Eye (tissue), 1 donor: ENCODE measurements at places on chromosomes 2 and 18.

- no peak for DNase-seq
Measured at GRCh38 chr2:131044075-131044756, 49.0 kb downstream of the FAM168B start.

DNA sequence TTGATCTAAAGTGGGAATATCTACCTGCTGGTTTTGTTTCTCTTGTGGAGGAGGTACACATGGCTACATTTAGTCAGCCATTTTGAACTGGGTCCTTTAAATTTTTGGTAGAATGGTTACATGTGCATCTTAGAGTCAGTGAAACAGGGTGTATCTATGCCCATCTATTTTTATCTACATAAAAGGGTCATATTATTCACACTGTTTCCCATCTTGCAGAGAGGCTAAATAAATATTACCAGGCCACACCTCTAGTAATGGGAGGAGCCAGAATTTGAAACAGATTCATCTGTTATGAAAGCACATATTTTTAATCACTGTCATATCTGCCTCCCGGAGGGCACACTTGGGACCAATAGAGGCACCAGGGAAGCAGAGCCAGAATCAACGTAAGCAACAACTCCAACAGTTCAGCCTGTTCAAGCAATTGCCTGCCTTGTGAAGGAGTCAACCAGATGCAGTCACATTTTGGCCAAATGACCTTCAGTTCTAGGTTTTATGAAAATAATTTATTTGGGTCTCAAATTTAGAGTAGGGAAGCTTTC, 376.8 kb downstream of the TSN start:
- DNase-seq = no peak

DNA sequence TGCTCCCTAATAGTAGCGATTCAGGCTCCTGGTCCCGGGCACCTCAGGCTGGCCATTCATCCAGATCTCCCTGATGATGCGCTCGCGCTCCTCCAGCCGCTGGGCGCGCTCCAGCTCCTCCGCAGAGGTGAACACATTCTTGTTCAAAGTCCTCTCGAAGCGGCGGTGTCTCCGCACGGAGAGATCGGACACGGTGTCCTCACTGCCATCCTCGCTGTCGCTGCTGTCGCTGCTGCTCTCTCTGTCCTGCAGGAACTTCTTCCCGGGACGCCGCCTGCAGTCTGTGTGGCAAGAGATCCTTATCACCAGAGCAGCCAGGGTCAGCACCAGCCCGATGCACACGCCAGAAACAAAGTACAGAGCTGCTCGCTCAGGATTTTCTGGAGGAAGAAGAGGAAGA, 67.5 kb downstream of the EVA1A start:
- DNase-seq = no peak

DNA sequence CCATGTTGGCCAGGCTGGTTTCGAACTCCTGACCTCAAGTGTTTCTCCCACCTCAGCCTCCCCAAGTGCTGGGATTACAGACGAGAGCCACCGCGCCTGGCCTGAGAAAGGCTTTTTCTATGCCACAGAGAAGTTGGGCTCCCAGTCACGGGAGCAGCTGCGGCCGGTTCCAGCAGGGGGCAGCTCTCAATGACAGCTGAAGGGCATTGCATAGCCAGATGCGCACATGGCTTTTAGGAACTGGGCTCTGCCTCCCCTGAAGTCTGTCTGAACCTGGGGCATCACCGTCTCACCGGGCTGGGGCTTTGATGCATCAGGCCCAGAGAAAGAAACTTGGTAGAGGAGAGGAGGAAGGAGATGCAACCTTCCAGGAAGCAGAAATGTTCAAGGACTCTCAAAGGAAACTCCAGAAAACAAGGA, 84.2 kb upstream of the LAPTM4A start:
- DNase-seq = peak; percentile 85

DNA sequence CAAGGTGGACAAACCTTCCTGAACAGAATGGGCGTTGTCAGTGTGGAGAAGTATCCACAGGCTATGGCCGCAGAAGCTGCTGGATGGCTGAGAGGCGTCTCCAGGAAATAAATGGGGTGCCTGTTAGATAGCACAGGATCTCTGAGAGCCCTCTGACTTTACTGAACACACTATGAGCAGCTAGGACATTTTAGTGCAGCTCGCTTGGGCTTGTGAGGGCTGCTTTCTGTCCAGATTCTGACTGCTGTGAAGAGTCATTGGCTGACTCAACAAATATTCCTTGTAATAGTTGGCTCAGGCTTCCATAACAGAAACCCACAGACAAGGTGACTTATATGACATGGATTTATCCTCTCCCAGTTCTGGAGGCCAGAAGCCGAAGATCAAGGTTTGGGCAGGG, 100.2 kb upstream of the SNTG2 start:
- no peak for DNase-seq

- DNase-seq = peak; percentile 59
Measured at GRCh38 chr2:63589148-63589958, 590 bp downstream of the MDH1 start.

DNA sequence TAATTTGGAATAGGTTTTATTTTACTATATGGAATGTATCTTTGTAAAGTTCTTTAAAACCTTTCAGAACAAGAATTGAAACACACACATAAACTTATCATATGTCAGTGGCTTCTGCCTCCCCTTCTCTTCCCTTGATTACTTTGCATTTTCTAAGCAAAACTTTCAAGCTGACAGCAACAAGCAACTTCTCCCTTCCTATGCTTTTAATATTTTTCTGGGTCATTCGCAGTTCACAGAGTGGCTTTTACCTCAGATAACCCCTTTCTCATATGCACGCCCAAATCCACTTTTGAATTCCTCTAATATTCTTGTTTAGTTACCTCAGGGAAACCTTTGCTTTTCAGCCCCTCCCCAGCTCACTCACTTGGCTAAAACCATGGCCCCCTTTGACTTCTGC, 36.7 kb upstream of the CDC42EP3 start:
- DNase-seq = peak; percentile 8

GRCh38 chr2:38720613-38721241, 30.4 kb downstream of the SRSF7 start:
- DNase-seq = peak; percentile 61

DNA sequence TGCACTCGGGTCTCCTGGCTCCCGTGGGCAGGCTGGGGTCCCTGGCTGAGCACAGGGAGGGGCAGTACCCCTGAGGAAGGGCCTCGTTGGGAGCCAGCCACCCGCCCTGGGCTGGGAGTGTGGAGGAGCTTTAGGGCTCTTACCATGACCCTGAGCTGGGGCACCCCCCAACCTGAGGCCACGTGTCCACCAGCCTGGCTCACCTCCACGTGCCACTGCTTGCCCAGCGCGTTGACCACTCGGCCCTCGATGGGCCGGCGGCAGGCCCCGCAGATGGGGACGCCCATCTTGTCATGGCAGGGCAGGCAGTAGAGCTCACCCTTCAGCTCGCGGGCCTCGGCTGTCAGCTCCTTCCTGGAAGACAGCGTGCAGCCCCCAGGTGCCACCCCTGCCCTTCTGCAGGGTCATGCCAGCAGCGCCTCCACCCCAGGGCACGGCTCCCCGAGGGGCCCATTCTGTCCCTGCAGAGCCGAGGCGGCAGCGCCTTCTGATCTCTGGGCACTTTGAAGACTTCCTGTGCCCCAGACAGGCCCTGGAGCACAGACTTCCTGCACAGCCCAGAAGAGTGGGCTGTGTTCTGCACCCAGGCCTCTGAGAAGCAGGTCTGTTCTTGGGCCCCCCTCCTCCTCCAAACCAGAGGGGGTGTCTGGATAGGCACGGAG, 4.0 kb upstream of the GPR17 start:
- DNase-seq = no peak

DNA sequence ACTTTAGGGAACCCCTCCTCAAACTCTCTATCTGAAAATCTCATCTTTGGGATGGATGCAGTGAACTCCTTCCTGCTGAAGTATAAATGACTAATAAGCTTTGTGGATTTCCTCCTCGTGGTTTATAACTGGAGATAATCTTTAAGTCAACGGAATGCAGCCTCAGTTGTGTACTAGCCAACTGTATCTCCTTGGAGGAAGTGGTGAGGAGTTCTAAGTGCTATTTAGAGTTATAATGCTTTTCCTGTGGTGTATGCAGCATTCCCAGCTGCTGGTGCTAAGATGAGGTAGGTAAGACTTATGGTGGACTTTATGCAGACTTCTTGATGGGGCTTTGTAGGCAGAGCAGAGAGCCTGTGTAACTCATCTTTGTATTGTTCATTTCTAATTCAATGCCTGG, 90.9 kb downstream of the LYPD6B start:
- no peak for DNase-seq

- DNase-seq = no peak
Measured at GRCh38 chr2:160790738-160791137, 297.1 kb upstream of the RBMS1 start.

DNA sequence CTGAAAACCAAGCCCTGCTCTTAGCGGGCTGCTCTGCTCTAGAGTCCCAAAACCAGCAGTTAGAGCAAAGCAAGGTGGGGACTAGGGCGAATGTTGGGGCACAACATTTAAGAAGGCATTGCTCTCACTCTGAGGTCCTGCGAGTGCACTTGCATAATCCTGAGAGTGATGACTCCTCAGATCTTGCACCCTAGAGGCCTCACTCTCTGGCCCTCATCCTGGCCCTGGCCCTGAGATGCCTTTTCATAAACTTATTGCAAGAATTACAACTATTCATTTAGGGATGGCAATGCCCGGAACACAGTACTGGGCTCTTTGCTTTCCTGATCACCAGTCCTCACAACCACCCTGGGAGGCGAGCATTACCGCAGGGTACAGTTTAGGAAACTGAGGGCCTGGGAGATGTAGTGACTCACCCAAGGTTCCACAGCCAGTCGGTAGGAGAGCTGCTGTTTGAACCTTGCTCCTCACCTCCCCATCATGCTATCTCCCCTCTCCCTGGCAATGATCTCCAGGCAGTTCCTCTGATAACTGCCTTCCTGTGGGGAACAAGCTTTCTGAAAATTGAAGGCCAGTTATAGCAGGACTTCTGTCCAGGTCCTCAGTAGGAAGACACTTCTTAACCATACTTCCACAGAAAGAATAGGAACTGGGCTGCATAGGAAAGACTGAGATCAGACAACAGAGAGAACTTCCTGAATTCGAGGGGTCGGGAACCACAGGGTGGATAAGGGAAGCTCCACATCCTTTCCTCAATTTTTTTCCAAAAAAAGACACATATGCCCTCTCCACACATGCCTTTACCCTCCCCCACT, 91.3 kb downstream of the TNS1 start:
- DNase-seq = no peak

DNA sequence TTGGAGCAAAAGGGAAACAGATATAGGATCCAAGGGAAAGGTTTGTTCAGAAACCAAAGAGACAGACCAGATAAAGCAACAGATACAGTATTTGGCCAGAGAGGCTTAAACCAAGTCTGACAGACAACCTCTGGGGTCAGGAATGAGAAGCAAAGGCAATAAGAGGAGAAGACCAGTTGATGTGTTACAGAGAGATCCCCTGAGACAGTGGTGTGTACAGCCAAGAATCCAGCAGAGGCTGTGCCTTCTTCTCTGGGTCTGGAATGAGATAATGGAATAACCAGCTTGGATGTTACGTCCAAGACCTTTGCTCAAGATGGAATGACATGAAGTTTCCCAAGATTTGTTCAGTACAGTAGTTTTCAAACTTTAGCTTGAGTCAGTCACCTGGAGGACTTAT, 61.1 kb downstream of the MDH1 start:
- no peak for DNase-seq

DNA sequence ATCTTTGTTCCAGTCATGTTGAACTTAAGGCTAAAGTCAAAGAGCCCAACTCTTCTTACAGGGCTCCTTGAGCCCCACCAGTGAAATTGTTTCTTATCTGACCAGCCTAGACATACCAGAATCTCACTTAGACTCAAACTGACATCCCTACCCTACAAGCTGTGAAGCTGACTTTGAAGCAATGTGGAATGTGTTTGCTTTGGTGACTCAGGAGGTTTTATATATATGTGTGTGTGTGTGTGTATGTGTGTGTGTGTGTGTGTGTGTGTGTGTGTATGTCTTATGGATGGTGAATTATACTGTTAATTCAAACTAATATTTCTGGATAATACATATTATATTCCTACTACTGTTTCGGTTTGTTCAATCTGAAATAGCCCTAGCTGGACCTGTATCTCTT, 67.3 kb downstream of the CAMKMT start:
- no peak for DNase-seq

- DNase-seq = no peak
Measured at GRCh38 chr2:205889114-205889513, 196.9 kb downstream of the INO80D start.

DNA sequence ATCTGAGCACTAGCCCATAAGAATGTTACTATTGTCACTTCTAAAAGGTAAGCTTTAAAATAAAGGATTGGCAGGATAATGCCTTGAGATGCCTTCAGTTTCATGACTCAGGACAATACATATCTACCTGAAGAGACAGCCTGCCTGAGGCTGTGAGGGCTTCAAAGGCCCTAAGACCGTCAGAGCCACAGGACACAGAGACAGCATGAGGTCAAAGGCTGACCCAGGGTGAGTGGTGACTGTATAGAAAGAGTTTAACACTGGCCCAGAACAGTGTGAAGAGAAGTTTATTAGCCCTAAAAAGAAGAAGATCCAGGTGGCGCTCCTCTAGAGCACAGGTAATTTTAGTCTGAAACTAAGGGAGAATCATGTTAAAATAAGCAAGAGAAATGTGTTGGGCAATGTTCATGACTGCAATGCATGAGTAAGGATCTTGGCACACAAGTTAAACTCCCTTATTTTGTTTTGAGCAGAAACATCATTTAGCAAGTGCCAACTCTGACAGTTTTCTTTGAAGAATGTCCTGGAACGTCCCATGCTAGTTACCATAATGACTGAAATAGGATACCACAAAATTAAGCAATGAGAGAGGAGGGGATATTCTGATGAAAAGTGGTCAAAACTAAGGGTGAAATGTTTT, 78.1 kb upstream of the FAM110C start:
- no peak for DNase-seq

DNA sequence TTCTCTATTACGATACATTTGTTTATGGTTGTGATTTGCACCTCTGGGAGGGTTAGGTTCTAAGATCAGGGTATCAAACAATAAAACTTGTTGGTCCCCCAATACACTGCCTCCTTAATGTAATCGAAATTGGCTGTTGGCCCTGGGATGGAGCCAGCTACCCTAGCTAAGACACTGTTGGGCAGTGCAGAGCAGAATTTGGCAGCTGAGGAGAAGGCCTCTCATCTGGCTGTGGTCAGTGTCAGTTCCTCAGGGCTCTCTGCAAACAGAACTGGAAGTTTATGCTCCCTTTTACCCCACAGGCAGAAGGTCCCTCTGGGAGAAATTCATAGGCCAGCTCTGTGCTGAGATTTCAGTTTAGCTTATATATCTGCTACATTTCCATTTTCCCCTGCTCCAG, 8.6 kb upstream of the HAAO start:
- DNase-seq = no peak

DNA sequence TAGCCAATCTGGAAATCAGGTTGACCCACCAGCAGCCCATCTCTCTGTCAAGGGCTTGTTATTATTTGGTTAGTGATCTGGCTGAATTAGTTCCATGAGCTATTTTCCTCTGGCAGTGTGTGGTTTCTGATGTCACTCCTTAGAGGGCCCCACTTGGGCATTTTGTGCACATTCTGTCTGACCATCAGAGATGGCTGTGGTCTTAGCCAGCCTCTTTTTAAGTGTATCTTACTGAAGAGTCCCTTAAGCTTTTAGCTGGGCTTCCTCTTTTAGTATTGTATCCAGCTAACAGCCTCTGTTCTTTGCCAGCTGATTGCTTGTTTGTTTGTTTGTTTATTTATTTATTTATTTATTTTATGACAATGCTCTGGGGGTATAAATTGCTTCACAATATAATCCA, 951.1 kb upstream of the CNTNAP5 start:
- no peak for DNase-seq

GRCh38 chr2:218981881-218982585, 3.0 kb downstream of the FEV start:
- peak; percentile 75 for DNase-seq

GRCh38 chr2:101893681-101894381, 97.9 kb upstream of the IL1R2 start:
- DNase-seq = peak; percentile 81

GRCh38 chr2:18980104-18980785, 378.2 kb downstream of the OSR1 start:
- DNase-seq = no peak
